ENCODE measurements at places on chromosomes 13 and 19.

DNA sequence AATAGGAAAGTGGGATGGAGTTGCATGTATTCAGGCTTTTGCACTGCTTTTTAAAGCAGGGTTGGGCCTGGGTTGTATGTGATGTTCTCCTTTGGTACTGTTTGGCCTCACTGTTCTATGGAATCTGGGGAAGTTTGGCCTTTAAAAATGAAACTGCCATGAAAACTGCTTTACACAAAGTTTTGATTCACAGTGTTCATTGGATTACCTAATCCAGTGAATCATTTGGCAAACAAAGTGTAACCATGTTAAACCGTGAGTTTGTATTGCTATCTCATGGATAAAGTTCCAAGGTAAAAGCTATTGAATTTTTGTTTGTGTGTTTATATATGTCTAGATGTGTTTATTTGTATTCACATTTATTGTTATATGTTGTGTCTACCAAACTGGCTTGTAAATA is 1658.6 kb downstream of the OLFM4 start:
- DNase-seq = no peak

- DNase-seq = no peak
These were observed 36.5 kb upstream of the CLDN10 start for GRCh38 chr13:95516021-95516420.

GRCh38 chr13:23903906-23904280 is 6.6 kb upstream of the C1QTNF9B start:
- DNase-seq = no peak

- DNase-seq = no peak
These were observed 38.8 kb downstream of the SERP2 start for GRCh38 chr13:44412346-44412935.

DNA sequence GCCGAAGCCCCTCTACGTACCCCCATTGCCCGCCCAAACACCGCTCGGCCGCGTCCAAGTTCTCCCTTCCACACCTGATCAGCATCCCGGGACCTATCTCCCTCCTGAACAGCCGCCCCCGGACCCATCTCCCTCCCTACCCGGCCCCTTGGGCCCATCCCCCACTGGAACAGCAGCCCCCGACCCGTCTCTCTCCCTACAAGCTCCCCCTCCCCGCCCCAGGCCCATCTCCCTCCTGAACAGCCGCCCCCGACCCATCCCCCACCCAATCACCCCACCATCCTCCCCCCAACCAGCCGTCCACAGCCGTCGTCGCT is 610 bp downstream of the ZSCAN1 start:
- DNase-seq = no peak

DNA sequence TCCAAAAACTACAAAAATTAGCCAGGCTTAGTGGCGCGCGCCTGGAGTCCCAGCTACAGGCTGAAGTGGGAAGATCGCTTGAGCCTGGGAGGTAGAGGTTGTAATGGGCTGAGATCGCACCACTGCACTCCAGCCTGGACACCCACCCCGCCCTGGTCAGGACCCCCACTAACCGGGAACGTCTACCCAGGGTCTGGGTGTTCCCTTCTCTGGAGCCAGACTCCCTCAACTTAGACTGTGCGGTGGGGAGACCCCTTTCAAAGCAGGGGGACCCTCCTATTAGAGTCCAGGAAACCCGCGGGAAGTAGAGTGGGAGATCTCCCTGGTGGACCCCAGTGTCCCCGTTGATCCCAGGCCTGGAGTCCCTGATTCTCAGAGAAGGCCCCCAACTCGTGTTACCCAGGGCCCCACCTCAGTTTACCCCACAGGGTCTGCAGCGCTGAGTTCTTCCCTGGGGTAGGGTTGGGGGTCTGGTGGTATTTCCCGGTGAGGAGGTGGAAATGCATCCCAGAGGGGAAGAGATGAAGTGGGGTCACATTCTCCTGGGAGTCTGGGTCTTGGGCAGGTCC is 6.1 kb upstream of the ARRDC2 start:
- no peak for DNase-seq

Data from T-helper 9 cell (primary cell).